ENCODE measurements at places on chromosomes 1 and 21. TPM values are rescaled to one million over a fixed set of nuclear protein-coding genes. Genes with fewer than 3 reads are reported as not detected.

Gene SPRR2F
- total RNA-seq, result not detected

Gene LCE1A
- not detected for total RNA-seq

Gene SLC1A7
- not detected for total RNA-seq

Gene RNF220
- total RNA-seq, result 88.7 TPM

Gene CRP
- total RNA-seq, result not detected

Gene KCNJ10
- not detected for total RNA-seq

Gene CYP2J2
- not detected for total RNA-seq

Gene A3GALT2
- 0.89 TPM for total RNA-seq

Gene AGPAT3
- 73.9 TPM for total RNA-seq

Gene FAM131C
- 1.3 TPM for total RNA-seq

Gene ADCY10
- not detected for total RNA-seq

Gene AQP10
- total RNA-seq, result not detected

Gene OR2AK2
- not detected for total RNA-seq

Gene OR2L3
- not detected for total RNA-seq

Gene TMEM125
- 127 TPM for total RNA-seq

Gene RXFP4
- total RNA-seq, result not detected

Gene DYNLT5
- 3.0 TPM for total RNA-seq
